Activated naive CD8-positive, alpha-beta T cell treated with anti-CD3 and anti-CD28 coated beads, Interleukin-2, amount 50 U/mL, for 24 hours (primary cell): ENCODE measurements at places on chromosomes 16 and 17.

DNA sequence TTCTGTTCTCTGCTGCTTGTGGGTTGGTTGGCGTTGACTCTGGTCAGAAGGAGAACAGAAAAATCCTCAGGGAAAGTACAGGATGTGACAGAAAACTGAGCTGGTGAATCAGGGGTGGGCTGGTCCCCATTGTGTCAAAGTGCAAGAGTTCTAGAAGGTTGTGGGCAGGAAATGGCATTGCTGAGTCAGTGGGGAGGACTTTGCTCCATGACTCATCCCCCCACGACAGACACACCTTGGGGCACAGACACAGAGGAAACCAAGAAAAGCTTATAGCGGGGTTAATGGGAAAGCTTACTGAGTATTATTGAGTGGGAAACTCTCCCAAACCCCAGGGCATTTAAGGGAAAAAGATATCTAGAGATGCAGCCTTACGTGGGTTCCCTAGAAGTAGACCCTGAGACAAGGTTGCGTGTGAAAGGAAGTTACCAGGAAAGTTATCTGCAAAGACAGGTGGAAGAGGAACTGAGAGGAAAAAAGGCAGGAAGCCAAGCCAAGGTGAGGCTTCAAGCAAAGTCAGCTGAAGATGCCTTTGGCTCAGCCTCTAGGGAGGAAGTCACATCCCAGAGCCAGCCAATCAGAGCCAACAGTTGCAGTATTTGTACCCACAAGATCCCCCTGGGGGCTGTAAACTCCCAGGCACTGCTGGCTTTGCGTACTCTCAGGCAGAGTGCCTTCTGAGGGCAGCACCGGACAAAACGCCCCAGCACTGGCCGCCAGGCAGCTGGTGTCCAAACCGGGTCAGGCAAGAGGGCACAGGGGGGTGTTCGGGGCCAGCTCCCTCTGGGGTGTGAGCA lies 86.4 kb downstream of the FOXL1 start:
- peak; percentile 67 for DNase-seq

- DNase-seq, result no peak
Measured at GRCh38 chr17:75454193-75454592, 2.2 kb upstream of the TMEM94 start.

GRCh38 chr17:70168977-70169708 lies at the start of gene KCNJ2:
Gene KCNJ2, plus strand, starts transcription at chr17:70169532. Its CDS starts 5,508 bp downstream, at chr17:70175040.
- DNase-seq, result peak; percentile 68

GRCh38 chr17:12282056-12282455 lies 261.4 kb downstream of the MAP2K4 start:
- no peak for DNase-seq

- no peak for DNase-seq
Measured at GRCh38 chr16:8194794-8195193, 395.5 kb downstream of the TMEM114 start.

DNA sequence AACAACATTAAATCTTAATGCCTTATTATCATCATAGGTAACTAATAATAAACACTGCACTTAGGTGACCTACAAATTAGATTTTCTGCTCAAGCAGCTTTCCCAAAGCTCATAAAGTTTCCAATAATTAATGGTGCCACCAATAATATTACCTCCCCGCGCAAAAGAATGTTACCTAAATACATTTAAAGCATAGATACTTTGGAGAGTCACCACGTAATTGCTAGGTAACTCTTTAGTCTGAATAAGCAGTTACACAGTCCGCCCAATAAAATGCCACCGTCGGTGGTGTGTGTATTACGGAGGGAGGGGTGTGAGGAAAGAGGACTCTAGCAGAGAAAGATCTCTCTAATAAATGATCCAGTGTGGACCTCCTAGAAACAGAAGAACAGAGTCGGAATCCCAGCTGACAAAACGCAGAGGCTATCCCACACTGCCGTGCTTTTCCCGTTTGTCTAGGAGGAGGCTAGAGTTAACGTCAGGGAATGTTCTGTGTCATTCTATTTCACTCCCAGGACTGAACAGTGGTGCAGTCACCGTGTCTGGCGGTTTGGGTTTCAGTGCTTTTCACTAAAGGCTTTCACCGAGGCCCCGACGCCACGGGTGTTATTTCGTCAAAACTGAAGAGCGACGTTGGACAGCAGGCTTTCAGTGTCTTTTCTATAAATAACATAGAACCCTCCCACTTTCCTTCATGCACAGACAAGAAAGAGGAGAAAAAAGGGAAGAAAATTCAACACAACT lies 630 bp downstream of the RNFT1 start:
- peak; percentile 50 for DNase-seq

DNA sequence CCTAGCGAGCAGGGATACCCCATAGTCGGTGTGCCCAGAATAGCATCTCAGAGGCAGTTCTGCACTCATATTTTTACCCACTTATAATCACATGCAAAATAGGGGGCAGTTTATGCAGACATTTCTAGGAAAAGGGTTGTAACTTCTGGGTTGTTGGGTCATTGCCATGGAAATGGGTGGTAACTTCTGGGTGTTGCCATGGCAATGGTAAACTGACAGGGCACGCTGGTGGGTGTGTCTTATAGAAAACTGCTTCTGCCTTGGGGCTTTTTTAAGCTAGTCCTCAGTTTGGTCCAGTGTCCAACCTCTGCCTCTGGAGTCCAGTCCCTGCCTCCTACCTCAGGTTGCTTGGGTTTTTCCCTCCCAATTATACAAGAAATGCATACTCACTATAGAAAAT lies 7.4 kb upstream of the SPAG9 start:
- no peak for DNase-seq

DNA sequence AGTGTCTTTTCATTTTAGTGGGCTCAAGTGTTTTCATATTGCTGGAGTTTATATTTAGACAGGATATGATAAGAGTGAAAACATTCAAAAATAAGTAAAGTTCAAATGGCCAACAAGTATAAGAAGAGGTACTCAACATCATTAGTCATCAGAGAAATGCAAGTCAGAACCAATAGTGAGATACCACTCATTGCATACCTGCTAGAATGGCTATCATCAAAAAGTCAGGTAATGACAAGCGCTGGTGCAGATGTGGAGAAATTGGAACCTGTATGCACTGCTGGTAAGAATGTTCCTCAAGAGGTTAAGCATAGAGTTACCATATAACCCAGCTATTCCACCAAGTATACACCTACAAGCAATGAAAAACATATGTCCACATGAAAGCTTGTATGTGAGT lies 87.8 kb downstream of the WNT3 start:
- no peak for DNase-seq

DNA sequence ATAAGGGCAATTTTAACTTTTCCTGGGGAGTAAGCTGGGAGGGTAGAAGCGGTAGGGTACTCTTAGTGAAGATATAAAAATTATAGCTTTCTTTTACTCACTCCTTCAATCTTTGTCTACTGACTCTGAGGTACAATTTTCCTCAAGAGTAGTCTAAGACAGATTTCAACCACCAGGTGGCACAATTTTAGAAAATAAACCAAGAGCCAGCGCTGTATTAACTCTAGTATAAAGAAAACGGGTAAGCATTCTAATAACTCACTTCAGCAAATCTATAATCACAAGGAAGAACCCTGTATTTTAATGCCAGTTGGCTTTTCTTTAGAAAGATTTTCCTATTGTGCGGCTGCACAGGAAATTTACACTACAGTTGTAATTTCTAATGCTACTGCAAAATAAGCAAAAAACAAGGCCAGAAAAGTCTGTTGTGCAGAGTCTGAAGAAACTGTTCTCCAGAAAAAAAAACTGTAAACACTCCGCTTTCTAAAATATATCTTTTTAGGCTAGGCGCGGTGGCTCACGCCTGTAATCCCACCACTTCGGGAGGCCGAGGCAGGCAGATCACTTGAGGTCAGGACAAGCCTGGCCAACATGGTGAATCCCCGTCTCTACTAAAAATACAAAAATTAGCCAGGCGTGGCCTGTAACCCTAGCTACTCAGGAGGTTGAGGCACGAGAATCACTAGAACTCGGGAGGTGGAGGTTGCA lies 1.9 kb downstream of the CMC2 start:
- no peak for DNase-seq

- DNase-seq, result no peak
Measured at GRCh38 chr17:62059414-62059813, 5.7 kb downstream of the MED13 start.

- DNase-seq, result no peak
Measured at GRCh38 chr16:58461640-58462039, 38.3 kb upstream of the NDRG4 start.

DNA sequence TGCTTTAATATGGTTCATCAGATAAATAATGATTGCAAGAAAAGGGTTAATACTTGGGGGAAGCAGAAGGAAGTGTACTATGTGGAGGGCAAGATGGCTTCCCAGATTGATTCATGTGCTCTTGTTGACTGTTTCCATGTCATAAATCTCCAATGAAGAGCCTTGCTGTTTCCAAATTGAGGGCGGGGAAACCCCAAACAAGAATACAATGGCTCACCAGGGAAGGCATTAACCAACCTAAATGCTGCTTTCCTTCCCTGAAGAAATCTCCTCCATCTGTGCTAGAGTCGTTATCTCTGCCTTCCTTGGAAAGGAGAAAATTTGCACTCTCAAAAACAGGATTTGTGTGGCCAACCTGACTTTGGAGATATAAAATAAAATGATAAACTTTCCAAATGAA lies 28.0 kb upstream of the CDH13 start:
- DNase-seq, result no peak

DNA sequence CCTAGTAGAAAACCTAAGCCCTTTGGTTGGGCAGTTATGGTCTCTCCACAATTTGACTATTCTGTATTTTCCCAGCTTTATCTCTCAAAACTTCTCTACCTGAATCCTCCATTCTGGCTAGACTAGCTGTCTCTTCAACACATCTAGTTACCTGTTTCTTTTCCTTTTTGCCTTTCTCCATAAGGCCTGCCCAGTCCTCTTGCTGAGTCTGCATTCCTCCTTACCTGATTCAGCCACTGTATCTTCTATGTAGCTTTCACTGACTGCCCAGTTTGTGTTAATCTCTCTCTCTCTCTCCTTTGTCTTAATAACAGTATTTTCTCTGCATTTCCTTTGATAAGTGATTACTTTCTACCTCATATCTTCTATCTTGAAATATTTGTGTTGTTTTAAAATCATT lies 2.1 kb upstream of the EVI2A start:
- no peak for DNase-seq

DNA sequence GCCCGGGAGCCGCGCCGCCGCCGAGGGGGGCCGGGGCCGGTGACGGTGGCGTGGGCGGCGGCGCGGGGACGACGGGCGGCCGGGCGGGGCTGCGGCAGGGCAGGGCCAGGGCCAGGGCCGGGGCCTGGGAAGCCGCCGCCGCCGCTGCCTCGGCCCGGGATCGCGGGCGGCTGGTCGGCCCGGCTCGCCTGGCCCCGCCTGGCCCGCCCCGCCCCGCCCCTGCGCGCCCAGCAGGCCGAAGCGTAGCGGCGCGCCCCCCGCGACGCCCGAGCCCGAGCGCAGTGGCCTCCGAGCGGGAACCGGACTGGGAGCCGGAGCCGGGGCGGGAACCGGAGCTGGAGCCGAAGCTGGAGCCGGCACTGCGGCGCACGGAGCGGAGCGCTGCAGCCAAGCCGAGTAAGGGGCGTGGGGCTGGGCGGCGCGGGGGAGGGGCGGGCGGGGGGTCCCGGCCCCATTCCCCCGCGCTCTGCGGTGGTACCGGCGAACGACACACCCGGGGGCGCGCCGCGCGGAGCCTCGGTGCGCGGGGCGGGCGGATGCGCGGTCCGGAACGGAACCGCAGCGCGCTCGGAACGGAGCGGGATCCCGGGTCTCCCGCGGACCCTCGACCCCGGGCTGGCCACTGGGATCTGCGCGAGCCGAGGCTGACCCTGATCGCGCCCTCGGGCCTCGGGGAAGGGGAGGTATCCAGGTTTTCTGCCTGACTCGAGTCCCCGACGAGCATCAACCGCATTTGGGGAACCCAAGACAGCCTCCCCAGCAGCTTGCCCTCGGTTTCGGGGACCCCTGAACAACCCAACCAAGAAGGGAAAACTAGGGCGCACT lies at the start of gene BEAN1:
Gene BEAN1 (plus strand): TSS at position 260 of the 825 bp plus-strand sequence. CDS start 10,382 bp downstream, outside the sequence.
- no peak for DNase-seq

- no peak for DNase-seq
Measured at GRCh38 chr16:87541872-87542234, 49.0 kb upstream of the ZCCHC14 start.

DNA sequence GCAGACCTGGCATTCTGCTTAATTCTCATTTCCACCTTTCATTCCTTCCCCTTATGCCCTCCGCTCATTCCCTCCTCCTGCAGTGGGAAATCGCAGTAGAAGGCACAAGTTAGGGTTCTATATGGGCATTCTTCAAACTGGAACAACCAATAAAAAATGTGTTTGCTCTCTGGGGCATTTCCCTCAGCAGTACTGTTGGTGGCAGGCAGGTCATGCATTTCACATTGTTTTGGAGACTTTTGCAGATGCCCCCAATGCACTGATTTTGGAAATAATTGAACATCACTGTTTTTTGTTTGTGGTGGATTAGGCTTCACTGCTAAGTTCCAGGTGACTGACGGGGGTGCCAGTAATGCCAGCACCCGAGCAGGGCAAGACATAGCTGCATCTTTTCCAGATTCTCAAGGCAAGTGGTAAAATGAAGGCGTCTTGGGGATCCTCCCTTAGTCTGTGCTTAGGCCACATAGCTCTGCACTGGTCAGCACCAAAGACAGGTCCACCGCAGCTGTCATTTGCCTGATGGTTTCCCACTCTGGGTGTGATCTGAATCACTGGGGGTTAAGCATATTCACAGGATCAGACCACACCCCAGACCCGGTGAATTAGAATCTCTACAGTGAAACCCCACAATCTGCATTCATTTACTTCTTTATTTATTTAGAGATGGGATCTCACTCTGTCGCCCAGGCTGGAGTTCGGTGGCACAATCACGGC lies 304.5 kb downstream of the CPPED1 start:
- no peak for DNase-seq

GRCh38 chr16:83901101-83901500 lies 2.2 kb downstream of the MLYCD start:
- DNase-seq, result no peak

DNA sequence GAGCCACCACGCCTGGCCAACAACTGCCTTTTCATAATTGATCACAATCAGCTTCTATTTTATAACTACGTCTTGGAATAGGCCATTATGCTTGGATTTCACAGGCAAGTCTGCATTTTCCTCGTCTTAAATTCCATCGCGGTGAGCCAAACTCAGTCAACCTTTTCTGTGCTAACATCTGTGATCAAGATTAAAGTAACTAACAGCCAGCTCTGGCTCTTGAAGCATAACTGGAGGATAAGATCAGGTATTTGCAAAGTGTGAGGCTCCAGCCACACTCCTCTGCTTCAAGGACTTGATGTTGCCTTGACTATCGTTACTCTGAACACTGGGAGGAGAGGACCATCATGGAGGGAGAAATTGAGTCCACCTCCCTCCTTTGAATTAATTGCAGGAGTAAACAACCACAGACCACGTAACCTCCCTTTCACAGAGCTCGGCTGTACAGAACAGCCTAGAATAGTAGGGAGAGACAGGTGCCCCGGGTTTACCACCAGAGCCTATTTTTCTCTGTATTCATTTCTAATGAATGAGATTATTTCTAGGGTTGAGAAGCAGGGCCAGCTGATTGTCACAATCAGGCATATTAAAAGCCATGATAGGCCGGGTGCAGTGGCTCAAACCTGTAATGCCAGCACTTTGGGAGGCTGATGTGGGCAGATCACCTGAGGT lies 143.0 kb downstream of the XYLT1 start:
- DNase-seq, result no peak
